Stimulated activated CD4-positive, alpha-beta T cell treated with anti-CD3 and anti-CD28 coated beads, Interleukin-4, amount 100 ng/mL, for 24 hours (primary cell): ENCODE measurements at places on chromosomes 3 and 15.

- no peak for DNase-seq
Observed at GRCh38 chr15:75924576-75924975, 20.9 kb downstream of the FBXO22 start.

GRCh38 chr3:97711654-97712053 lies 52.9 kb upstream of the ARL6 start:
- no peak for DNase-seq

- DNase-seq, result no peak
Observed at GRCh38 chr3:163951397-163951987, 1126.8 kb downstream of the SI start.

GRCh38 chr3:177633671-177634207 lies 436.5 kb upstream of the TBL1XR1 start:
- DNase-seq, result no peak

GRCh38 chr3:53775834-53776251 lies 70.4 kb downstream of the CHDH start:
- no peak for DNase-seq

DNA sequence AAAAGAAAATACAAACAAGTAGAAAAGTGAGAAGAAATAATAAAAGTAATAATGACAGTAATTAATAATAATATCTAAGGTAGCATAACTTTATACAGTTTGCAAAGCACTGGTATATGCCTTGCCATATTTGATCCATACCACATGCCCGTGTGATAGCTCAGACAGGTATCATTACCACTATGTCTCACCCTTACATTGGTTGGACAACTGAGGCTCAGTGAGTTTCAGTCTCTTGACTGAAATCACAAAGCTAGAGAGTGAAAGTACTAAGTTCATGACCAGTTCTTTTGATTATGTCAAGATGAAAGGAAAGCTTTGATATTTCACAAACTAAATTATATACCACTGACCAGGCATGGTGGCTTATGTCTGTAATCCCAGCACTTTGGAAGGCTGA lies 408.9 kb downstream of the GAP43 start:
- DNase-seq, result no peak
